GM13976 (cell line): ENCODE measurements at places on chromosomes 11 and 22.
A peak's percentile ranks its signal among the peaks of the same experiment; 100 is the strongest.

DNA sequence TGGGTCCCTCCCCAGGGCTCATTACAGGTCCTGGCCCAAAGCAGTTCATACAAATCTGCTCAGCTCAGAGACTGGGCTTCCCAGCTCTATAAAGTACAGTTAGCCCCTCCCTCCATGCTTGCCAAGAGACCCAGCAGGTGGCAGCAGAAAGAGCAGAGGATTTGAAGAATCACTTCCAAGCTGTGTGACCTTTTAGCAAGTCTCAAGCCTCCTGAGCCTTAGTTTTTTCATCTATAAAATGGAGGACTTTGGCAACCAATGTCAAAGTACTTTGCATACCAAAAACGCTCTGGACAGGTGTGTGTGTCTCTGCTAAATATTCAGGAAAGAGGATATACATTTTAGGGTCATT is 26.6 kb downstream of the RELT start:
- DNase-seq = peak; percentile 56

DNA sequence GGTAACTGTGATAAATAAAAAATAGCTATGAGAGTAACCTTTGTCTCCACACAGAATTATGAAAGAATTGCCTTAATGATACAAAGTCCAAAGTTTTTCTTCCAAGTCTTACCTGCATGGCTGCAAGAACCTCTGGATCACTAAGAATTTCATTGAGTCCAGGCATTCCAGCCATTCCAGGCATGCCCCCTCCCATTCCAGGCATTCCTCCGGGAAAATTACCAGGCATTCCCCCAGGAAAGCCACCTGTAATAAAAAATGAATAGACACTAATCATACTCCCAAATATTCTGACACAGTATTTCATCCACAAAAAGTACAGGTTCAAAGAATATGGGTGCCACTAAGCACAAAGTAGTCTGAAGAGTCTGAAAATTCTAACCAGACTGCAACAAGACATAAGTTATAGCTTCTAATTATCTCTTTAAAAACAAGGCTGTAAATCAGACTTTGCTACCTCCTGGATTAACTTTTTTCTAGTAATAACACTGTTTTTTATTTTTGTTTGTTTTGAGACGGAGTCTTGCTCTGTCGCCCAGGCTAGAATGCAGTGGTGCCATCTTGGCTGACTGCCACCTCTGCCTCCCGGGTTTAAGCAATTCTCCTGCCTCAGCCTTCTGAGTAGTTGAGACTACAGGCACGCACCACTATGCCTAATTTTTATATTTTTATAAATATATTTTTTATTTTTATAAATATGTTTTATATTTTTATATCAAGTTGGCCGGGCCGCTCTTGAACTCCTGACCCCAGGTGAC is 8.0 kb upstream of the SLC25A17 start:
- no peak for DNase-seq

- DNase-seq = peak; percentile 66
Observed at GRCh38 chr11:128929468-128929867, 13.2 kb downstream of the TP53AIP1 start.

- no peak for DNase-seq
Observed at GRCh38 chr22:25207553-25208157, 8.0 kb downstream of the CRYBB3 start.
